Neuronal stem cell (in vitro differentiated cells): ENCODE measurements at places on chromosomes 11 and 22.

DNA sequence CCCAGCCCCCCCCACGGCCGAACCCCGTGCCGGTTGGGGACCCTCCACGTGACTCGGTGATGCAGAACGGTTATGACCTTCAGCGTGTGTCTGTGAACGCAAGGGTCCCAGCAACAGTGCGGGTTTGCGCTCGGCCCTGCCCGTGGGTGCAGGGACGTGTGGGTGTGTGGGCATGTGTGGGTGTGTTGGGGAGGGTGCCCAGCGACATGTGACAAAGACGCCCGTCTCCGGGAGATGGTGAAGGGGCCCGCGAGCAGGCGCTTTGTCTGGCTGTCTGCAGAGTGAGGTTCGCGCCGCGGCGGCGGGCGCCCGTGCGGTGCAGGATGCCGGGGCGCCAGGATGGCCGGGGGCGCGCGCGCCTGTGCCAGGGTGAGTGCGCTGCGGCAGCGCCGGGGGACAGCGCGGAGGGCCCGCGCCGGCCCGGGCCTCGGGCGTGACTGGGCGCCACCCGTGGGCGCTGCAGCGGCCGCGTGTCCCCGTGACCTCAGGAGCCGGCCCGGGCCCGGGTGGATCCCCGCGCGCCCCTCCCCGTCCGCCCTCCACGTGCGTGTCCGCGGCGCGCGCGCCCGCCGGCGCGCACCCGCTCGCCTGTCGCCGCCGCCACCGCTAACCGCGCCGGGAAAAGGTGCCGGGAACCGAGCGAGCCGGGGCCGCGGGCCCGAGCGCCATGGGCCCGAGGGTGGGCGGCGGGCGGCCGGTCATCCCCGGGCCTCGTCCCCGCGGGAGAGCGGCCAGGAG lies at the start of gene LRFN4:
Gene LRFN4, plus strand, starts transcription at position 569 of the 738 bp plus-strand sequence. CDS start 681 bp downstream, outside the sequence.
- DNase-seq, result no peak

DNA sequence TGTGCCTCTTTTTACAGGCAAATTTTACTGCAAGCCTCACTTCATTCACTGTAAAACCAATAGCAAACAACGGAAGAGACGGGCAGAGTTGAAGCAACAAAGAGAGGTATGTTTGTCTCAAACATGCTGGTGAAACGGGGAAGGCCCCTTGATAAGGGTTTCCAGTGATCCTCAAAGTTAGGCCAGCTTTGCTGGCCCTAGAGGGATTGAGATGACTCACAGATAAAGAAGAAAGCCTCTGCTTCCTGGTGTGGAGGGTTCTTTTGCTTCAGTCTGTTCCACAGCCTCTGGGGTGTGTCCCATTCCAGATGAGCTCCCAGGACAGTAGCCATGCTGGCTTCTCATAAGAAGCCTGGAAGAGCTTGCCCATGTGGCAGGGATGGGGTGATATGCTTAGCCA lies 118.9 kb upstream of the PARVA start:
- DNase-seq, result no peak

DNA sequence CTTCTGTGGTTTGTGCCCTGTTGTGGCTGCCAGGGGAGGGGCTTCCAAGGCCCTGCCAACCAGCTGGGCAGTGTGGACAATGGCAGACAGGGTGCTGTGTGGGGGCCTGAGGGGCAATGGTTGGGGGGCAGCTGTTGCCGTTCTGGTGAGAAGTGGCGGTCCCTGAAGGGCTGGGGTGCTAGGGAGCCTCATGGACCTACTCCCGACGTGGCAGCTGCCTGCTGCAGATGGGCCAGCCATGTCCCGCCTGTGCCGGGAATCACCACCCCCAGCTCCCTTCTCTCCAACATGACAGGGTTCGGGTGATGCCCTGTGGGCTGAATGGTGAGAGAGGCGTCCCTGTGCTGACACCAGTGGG lies 74.2 kb downstream of the KCNQ1 start:
- DNase-seq, result no peak

DNA sequence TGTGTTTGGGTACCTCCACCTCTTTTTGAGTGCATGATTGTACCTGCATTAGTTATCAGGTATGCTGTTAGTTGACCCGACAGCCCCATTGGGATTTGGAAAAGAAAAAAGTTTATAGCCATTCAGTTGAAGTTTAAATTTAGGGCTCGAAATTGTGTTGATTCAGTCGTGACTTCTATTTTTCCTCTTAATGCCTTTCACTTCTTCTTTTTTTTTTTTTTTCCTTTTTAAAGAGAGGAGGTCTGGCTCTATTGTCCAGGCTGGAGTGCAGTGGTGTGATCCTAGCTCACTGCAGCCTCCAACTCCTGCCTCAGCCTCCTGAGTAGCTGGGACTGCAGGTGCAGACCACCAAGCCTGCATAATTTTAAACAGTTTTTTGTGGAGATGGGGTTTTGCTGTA lies 2.3 kb downstream of the STT3A start:
- DNase-seq, result no peak

GRCh38 chr11:27246925-27247324 lies 116.1 kb downstream of the CCDC34 start:
- no peak for DNase-seq

DNA sequence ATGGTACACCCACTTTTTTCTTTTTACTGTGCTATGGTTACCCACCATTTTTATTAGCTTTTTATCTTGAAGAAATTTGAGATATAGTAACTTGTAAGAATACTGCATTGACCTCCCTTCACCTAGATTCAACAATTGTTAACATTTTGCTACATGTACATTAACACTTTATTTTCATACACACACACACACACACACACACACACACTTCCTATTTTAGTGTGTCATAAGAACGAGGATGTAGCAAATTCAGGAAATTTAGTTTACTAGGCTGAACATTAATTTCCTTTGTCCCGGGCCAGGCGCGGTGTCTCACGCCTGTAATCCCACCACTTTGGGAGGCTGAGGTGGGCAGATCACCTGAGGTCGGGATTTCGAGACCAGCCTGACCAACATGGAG lies 1.1 kb upstream of the ATP6V1E1 start:
- no peak for DNase-seq

GRCh38 chr11:20712912-20713311 lies 43.5 kb downstream of the NELL1 start:
- no peak for DNase-seq

DNA sequence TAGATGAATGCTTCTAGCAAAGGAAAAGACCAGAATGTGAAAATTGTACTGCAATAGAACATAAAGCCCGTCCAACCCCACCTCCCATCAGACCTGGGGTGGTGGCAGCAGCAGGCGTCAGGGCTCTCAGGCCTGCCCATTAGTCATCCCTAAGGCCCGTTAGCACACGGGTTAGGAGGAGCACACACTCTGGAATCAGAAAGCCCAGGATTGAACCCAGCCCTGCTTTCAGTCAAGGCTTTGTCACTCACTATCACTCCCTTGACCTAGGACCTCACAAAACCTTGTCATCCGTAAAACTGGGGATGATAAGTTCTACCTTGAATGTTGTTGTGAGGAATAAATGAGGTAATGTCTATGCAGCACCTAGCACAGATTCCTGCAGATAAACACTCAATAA lies 26.9 kb downstream of the MICAL3 start:
- no peak for DNase-seq

- no peak for DNase-seq
These were observed 252.0 kb downstream of the AASDHPPT start for GRCh38 chr11:106329273-106330018.

DNA sequence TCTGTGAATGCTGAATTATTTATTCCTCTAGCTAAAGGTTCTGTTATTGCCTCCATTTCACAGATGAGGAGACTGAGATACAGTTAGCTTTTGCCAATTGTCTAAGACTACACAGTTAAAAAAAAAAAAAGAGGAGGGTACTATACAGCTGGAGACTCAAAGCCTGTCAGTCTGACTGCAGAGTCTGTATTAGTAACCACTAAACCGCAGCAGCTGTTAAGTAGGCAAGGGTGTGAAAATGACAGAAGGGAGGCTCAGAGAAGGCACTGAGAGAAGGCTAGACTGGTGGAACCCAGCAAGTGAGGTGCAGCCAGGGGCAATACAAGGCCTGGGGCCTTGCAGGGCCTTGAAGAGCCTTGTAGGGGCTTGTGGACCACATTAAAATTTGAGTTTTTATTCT lies 181.2 kb downstream of the CSNK2A3 start:
- no peak for DNase-seq

DNA sequence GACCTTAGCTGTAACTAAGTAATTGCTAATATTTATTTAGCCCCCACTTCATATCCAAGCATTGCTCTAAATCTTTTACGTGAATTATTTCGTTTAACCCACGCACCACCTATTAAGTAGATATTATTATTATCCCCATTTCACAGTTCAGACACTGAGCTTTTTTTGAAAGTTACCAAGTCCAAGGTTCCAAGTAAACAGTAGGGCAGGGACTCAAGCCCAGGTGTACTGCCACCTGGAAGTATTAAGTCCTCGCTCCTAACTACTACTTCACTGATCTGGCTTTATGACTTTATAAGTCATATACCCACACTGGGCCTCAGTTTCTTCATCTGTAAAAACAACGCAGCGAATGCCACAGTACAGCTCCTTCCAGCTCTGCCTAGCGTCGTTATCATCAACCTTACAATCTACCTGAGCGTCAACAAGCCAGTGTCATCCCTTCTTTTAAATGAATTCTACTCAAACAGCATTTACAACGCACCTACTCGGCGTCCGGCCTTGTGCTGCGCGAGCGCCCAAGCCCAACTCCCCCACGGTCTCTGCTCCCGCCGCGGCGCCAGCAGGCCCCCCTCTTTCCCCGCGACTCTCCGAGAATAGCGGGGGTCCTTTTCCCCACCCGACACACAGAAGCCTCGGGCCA lies 624 bp downstream of the TMEM41B start:
- DNase-seq, result no peak

DNA sequence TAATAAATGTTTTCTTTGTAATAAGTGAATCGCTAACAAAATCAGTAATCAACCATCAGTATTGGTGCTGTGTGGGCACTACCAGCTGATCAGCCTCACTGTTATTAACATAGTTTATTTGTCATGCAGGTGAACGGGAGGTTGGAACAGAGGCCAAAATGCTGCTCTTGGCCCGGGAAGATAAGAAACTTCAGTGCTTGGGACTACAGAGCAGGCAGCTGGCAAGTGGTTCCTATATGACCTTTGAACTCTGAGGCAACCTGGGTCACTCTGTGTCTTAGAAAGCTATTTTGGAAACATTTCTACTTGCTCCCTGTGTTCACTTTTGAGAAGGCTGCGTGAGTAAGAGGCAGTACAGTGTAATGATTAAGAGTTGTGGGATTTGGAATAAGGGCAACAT lies 36.5 kb upstream of the DNAJB13 start:
- DNase-seq, result no peak

DNA sequence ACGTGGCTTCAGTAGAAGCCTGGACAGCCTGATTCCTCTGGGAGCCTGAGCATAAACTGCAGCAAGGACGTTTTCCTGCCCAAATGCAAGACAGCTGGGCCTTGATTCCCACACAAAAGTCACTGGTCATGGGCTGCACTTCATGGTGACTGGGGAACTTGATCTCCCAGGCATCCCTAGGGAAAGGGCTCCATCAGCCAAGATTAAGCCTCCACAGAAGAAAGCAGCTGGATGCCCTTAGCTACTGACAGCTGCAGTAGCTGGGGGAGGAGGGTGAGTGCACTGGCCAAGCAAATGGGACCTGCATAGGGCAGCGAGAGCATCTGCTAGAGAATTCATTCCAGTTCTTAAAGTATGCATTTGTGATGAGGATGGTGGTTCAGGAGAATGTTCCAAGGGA lies 267.4 kb upstream of the ISX start:
- DNase-seq, result no peak

DNA sequence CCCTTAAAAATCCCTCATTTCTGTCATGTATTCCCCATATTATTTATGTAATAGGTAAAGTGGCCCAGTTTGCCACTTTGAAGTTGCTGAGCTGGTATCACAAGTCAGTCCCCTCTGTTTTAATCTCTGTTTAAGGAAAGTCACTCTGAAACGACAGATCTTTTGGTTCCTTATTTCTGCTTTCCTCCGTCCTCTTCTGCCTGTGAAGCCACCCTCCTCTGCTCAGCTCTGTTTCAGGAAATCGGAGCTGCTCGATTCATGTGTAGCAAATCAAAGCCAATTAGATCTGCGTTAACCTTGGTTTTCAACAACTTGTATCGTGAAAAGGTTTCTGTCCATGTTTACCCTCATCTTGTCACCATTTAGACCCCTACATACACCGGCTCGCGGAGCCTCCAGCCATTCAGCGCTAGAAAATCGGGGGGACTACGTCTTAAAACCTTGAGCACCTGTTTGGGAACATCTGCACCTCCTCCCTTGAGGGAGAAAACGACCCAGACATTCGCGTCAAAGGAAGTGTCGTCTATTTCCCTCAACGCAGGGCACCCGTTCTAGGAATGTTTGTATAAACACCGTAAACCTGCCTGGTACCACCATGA lies 576 bp upstream of the SC5D start:
- DNase-seq, result no peak

GRCh38 chr22:20889025-20889704 lies 28.0 kb upstream of the CRKL start:
- no peak for DNase-seq
